ENCODE measurements at places on chromosomes 2 and 18.

DNA sequence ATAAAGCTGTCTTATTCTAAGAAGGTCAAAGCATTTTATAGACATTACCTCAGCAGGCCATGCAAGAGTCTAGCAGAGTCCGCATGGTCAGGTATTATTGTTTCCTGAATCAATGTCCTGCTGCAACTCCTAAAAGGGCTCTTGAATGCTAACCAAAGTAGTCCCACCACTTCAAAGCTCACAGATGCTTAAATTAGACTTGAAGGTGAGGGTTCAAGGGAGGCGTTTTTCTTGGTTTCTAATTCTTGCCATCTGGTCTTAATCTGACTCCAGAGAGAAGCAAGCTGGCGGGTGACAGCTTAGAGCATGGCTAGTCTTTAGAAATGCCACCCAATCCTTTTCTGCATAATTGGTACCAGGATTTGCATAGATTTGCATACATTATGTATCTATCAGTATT is 226.3 kb downstream of the MREG start:
- DNase-seq: no peak

GRCh38 chr2:107525406-107525805 is 301.3 kb upstream of the RGPD4 start:
- DNase-seq: no peak

DNA sequence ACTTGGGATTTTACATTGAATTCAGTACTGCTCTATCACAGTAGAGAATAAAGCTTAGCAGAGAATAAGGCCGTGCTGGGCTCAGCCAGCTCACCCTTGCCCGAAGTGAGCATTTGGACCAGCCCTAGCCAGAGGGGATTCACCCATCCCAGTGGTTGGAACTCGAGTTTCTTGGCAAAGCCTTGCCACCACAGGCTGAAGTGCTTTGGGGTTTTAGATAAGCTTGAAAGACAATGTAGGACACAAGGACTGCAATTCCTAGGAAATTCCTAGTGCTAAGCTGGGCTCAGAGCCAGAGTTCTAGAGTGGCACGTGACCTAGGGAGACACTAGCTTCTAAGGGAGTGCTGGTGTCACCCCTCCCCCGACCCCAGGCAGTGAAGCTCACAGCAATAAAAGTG is 28.0 kb downstream of the SERPINB11 start:
- DNase-seq: no peak

DNA sequence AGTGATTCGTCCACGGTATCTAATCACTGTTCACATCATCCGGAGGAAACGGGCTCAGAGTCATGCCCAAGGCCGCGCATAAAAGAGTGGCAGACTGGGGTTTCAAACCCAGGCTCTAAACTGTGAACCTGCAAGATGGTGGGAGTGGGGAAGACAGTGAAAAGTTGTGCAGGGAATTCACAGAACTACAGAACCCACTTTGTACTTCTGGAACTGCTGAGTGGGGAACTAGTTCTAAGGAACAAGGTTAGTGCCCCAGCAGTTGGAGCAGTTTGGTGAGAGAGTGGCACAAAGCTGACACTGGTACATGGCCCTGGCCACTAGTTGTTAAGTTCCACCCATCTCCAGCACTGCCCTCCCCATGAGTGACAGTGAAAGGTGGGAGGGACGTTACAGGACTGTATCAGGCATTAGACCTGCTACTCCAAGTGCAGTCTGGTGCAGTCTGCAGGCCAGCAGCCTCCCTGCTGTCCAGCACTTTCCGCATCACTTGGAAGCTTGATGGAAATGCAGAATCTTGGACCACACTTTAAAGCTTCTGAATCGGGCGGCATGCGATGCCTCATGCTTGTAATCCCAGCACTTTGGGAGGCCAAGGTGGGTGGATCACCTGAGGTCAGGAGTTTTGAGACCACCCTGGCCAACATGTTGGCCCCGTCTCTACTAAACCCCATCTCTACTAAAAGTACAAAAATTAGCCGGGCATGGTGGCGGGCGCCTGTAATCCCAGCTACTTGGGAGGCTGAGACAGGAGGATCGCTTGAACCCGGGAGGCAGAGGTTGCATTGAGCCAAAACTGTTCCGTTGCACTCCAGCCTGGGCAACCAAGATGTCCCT is 47.3 kb downstream of the C2orf42 start:
- DNase-seq: no peak

DNA sequence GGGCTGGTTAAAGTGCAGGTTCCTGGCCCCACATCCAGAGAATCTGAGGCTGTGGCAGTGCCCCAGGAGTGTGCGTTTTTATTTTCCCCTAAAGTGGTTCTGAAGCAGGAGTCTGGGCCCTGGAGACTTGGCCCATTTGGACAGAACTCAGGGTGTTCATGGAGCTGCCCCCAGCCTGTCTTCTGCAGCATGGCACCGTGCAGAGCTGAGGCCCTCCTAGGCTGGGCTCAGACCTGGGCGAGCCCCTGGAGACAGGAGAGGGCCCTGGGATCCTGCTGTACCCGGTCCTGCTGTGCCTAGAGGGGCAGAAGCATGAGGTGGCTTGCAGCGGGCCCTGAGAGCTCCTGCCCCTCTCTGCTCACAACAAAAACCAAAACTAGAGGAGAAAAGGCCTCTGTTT is 58.8 kb upstream of the B3GNT7 start:
- no peak for DNase-seq

GRCh38 chr2:128536925-128537620 is 218.4 kb upstream of the HS6ST1 start:
- DNase-seq: no peak

All from activated naive CD4-positive, alpha-beta T cell (primary cell).